ENCODE measurements at places on chromosomes 4 and X. TPM values are rescaled to one million over a fixed set of nuclear protein-coding genes. Genes with fewer than 3 reads are reported as not detected.
A peak's percentile ranks its signal among the peaks of the same experiment; 100 is the strongest.

GRCh38 chr4:85209161-85209560 lies 242.7 kb upstream of the WDFY3 start:
- DNase-seq, result no peak

DNA sequence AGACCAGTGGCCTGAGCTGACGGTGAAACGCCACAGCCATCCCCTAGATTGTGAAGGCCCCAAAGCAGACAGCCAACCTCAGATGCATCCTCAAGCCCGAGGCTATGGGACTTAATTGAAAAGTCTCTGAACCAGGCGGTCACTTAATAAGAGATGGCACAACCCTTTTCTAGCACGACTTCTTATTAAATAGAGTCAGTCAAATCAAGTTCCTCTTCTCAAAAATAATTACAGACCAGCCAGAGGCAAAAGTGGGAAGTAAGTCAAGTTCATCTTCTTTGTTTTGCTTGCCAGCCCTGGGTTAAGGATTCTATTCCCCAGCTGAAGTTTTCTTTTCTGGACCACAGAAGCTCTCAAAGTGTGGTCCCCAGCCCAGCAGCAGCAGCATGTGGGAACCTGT lies 9.7 kb upstream of the SH3KBP1 start:
- DNase-seq, result no peak

DNA sequence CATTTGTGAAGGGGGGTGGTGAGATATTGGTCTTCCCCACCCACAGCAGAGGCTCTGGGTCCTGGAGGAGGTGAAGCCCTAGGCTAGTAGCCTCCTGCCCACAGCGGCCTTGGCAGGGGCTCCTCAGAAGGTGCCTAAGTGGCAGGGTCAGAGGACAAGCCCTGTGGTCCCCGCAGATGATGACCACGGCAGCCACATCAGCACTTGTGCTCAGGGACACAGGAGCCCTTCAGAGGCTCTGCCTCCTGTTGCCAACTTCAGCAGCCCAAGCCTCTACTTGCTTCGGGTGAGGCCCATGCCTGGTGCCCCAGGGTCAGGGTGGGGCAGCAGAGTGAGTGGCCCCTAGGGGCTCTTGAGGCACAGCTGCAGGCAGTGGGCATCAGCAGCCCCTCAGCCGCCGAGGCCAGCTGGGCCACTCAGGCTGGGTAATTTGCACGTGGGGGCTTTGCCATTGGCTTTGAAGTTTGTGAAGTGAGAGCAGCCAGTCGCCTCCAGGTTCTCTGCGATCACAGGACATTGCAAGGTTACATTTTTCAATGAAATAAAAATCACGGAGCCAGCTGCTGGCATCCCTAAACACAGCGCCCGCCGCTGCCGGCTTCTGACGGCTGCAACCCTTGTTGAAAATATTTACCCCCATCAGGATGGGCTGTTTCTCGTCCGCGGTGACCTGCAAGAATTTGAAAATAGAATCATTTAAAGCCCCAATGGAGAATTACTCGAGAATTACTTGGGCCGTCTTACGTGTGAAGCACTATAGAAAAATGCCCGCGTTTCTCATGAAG lies 108.5 kb downstream of the HMX1 start:
- DNase-seq, result no peak

GRCh38 chr4:7679406-7680040 lies 244.8 kb upstream of the PSAPL1 start:
- DNase-seq, result peak; percentile 4

GRCh38 chr4:11223311-11223710 lies 205.4 kb downstream of the HS3ST1 start:
- DNase-seq, result no peak

DNA sequence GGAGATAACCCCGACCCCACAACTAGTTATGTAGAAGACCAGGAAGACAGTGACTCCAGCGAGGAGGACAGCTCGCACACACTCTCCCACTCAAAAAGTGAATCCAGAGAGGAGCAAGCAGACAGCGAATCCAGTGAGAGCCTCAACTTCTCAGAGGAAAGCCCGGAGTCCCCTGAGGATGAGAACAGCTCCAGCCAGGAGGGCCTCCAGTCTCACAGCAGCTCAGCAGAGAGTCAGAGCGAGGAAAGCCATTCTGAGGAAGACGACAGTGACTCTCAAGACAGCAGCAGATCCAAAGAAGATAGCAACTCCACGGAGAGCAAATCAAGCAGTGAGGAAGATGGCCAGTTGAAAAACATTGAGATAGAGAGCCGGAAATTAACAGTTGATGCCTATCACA lies 12.8 kb downstream of the DMP1 start:
- DNase-seq, result no peak

DNA sequence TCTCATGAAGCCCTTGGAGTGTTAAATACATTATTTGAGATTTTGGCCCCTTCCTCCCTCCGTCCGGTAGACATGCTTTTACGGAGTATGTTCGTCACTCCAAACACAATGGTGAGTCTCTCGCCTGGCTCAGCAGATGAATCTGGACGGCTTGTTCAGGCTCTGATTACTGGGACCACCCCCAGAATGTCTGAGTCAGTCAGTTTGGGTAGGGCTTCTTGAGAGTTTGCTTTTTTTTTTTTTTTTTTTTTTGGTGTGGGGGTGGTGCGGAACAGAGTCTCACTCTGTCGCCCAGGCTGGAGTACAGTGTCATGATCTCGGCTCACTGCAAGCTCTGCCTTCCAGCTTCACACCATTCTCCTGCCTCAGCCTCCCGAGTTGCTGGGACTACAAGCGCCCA lies 62.4 kb upstream of the MSANTD1 start:
- DNase-seq, result no peak

DNA sequence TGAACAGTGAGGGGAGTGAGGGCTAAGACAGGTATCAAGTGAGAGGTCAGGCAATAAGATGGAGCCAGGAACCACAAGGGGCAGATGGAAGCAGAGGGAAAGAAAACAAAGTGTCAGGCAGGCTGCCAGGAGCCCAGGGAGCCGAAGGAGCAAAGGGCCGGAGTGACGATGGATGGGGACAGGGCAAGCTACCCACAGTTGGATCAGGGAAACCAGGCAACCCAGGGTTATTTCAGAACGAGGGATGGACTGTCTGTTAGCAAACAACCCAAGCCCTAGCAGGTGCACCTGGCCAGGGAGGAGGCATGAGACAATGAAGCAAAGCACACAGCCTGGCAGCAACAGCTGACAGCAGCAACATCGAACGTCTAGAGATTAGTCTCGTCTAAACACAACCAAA lies 39.2 kb downstream of the SEL1L3 start:
- DNase-seq, result no peak

DNA sequence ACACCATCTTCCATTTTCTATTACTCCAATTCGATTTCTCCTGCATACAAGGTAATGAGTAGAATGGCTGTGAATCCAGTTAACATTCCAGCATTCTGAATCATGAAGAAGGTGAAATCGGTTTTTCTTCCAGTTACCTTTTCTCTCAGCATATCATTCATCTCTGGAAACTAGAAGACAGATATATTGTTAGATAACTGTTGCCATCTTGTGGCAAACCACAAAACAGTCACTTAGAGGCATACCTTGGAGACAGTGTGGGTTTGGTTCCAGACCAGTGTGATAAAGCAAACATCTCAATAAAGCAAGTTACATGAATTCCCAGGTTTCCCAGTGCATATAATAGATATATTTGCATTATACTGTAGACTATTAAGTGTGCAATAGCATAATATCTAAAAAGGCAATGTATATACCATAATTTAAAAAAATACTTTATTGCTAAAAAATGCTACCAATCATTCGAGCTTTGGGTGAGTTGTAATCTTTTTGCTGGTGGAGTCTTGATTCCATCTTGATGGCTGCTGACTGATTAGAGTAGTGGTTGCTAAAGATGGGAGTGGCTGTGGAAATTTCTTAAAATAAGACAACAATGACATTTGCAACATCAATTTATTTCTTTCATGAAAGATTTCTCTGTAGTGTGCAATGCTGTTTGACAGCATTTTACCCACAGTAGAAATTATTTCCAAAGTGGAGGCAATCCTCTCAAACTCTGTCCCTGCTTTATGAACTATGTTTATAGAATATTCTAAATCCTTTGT lies 82.1 kb downstream of the SLC39A8 start:
- DNase-seq, result no peak

DNA sequence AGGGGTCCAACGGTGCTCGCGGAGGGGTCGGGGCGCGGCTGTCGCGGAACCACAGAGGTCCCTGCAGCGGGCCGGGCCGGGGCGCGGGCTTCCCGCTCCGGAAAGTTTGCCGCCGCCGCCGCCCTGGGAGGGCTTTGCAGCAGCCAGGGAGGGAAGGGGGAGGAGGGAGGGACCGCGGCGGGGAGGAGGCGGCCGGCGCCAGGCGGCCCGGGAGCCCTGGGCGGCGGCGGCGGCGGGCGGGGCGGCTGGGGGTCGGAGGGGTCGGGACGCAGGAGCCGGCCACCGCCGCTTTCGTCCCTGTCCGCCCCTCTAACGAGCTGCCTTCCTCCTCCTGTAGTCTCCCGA lies 375 bp downstream of the FGFR3 start:
- no peak for DNase-seq

DNA sequence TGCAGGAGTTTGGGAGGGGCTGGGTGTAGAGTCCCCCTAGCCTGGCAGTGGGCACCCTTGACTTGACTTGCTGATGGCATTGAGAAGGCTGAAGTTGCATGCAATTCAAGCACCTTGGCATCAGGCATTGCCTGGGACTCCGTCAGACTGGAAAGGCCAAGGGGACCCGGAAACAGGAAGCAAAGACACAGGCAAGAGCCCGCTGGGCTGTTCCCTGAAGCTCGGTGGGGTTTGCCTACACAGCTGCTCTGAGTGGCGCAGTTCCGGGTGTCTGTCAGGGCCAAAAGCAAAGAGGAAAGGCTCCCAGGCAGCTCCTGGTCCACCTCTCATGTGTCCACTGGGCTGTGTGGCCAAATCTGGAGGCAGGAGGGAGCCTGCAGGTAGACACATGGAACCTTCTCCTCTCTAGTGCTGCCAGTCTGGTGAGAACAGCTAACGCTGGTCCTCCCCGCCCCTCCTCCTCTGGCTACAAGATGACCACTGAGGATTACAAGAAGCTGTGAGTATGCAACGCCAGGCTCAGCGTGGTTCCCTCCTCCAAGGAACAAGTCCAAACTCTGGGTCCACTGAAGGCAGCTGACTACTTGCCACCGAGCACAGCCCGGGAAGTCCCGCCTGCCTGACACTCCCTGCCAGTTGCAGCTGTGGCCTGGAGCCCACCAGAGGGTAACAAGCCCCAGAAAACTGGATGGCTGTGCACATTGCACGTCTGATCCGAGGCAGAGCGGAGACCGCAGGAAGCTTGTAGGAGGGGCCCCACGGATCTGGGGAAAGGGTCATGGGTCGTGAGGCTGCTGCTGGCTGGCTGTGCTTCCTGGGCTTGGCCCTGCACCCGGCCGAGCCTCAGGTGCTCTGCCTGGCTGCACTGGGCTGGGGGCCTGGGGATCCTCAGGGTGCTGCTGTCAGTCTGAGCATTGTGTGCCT lies 20.1 kb downstream of the ZNF185 start:
- no peak for DNase-seq

DNA sequence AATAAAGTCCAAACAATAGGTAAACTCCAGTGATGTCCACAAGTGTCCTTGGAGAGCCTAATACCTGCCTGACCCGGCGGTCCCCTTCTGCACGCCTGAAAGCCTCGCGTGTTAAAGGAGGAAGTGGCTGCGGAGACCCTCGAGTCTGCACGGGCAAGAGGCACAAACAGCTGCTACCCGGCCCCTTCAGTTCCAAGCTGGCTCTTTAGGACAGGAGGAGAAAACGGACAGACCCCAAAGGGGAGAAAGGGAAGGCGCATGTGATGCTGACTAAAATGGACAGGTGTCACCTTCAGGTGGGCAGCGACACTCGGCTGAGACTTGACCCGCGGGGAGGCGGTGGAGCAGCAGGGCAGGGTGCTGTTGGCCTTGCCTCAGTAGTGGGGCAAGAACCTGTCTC lies 102.7 kb upstream of the TENM3 start:
- no peak for DNase-seq

DNA sequence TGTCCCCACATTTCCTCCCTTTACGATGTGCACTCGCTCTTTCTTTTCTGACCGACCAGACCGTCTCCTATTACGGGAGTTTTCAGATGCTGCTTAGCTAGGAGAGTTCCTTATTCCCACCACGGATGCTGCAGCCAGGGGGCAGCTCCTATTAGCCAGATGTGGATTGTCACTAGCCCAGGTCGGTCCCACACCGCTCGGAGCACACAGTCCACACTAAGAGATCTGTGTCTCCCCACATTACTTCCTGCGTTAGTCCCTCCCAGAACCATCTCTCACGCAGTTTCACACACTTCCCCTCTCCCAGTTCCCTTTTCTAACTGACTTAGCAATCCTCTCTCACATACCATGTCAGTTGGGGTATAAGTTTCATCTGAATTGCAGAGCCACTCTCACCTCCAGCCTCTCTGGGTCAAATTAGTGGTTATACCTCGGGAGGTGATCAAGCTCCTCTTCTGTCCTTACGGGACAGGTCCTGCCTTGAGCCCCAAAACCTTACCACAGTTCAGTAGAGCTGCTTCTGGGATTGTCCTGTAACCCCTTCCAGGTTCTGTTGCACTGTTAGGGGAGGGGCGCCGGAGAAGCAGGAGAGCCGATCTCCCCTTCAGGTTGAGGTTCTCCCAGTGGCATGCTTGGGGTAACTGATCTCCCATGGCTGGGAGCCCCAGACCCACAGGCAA lies 28.2 kb downstream of the SULT1E1 start:
- DNase-seq, result no peak

- peak; percentile 17 for DNase-seq
Measured at GRCh38 chr4:8117278-8117682, 41.3 kb downstream of the ABLIM2 start.

GRCh38 chrX:133350751-133351150 lies 64.5 kb downstream of the GPC4 start:
- no peak for DNase-seq

- DNase-seq, result no peak
Measured at GRCh38 chr4:106312377-106312776, 3.6 kb downstream of the TBCK start.

DNA sequence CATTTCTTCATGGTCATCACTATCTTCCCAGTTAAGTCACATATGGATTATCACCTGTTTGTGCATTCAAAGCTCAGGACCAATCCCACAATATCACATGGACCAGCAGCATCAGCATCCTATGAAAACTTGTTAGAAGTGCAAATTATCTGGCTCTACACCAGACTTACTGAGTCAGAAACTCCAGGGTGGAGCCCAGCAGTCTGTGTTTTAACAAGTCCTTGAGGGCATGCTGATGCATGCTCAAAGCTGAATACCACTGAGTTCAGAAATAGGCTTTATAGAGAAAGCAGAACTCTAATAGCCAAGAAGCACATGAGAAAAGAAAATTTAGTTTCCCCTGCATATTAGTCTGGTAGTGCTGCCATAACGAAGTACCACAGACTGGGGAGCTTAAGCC lies 62.4 kb upstream of the GABRQ start:
- DNase-seq, result no peak

DNA sequence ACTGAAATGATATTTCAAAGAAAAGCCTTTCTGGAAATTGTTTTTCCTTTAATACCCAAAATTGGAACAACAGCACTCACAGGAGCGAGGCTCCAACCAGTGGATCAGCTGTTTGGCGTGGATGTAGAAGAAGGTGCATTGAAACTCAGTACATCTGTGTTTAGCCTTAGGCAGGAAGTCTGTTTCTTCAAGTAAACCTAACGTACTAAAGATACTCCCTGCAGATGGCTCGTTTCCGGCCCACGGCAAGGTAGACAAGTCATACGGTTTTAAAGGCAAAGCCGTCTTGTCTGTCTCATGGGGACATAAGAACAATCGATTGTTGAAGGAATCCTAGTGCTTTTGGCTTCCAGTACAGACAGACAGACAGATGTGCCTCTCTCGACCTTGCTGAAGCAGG lies 50.0 kb upstream of the CLCN4 start:
- DNase-seq, result peak; percentile 14

- no peak for DNase-seq
Measured at GRCh38 chrX:31329298-31329697, 257.5 kb upstream of the FTHL17 start.

The POLR2B gene
- 122 TPM for total RNA-seq

The HS6ST2 gene
- 0.09 TPM for total RNA-seq

The LEF1 gene
- total RNA-seq, result 55.1 TPM

The SCD5 gene
- 6.3 TPM for total RNA-seq

The YTHDC1 gene
- total RNA-seq, result 85.2 TPM
